ENCODE measurements at places on chromosomes 4 and X.

DNA sequence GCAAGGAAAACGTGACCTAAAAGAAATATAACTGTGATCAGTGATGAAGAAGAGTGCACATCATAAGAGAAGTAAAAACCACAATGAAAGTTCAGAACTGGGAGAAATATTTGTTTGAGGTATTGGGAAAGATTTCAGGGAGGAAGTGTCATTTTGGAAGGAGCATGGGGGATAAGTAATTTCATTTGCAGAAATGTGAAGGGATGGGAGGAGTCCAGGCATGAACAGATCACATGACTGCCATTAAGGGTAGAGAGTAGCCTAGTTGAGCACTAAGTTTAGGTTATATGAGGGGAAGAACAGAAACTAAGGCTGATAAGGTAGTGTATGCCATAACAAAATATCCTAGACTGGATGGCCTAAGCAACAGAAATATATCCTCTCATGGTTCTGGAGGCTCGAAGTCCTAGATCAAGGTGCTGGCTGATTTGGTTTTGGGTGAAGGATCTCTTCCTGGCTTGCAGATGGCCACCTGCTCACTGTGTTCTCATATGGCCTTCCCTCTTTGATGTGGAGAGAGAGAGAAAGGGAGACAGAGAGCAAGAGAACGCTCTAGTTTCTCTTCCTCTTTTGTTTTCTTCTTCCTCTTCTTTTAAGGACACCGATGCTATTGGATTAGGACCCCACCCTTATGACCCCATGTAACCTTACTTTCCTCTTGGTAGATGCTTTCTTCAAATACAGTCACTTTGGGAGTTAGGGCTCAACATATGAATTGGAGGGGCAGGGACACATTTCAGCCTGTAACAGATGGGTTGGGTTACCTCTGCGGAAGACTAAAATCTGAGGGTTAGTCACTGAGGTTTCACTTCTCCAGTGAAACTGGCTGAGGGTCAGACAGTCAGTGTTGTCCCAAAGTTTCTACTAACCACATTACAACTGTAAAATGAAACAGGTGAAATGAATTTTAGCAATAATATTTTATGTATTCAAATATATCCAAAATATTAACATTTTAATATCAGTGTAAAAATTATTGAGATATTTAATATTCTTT, 77.9 kb downstream of the EGF start:
- no peak for DNase-seq

DNA sequence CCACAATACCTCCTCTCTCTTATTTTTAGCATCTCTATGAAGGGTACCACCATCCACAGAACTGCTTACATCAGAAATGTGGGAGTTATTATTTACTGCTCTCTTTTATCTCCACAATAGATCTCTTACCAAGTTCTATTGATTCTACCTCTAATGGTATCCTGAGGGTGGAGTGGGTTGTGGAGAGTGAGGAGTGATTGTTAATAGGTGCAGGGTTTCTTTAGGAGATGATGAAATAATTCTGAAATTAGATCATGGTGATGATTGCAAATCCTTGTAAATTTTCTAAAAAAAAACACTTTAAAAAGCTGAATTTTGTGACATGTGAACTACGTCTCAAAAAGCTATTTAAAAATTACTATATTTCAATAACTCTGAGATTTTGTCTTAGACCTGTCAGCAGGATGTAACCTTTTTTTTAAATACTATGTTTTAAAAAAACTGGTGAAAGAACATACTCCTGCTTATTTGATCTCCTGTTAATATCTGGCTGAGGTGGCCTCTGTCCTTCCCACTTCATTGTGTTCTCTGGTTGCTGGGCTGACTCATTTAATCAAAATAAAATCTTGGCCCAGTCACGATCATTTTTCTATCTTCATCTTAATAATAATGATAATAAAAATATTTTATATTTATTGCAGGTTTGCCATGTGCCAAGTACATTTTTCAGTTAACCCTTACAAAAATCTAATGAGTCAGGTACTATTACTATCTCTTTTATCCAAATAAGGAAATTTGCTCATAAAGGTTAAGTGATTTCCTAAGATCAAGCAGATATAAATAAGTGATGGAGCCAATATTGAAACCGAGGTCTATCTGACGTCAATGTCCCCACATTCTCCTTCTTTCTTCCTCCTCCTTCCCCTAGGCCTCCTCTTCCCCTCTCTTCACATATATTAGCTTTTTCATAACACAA, 73.5 kb downstream of the GLUD2 start:
- no peak for DNase-seq

DNA sequence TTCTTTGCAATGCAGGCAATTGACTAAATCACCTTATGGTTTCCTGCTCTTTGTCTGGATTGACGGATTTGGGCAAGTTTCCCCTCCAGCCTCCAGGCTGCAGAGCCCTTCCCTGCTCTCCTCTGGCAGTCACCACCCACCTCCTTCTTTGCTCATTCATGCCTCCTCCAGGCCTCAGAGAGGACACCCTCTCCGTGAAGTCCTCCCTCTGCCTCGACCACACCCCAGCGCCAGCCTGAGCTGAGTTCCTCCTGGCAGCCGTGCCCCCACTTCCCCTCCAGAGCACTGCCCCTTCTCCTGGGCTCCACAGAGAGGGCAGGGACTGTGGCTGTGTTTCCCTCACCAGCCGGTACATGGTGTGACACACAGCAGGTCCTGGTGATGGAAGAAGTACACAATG, 53.7 kb downstream of the DCTD start:
- DNase-seq, result peak; percentile 45

DNA sequence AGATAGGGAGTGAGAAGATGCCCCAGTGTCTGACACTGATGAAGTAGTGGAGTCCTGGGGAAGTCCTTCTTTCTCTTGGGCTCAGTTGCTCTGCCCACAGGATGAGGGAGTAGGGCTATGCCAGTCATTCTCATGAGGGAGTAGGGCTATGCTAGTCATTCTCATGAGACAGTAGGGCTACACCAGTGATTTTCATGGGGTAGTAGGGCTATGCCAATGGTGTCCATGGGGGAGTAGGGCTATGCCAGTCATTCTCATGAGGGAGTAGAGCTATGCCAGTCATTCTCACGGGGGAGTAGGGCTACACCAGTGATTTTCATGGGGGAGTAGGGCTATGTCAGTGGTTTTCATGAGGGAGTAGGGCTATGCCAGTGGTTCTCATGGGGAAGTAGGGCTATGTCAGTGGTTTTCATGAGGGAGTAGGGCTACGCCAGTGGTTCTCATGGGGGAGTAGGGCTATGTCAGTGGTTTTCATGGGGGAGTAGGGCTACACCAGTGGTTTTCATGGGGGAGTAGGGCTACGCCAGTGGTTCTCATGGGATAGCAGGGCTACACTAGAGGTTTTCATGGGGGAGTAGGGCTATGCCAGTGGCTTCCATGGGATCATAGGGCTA, 43.3 kb upstream of the SOD3 start:
- DNase-seq, result no peak

DNA sequence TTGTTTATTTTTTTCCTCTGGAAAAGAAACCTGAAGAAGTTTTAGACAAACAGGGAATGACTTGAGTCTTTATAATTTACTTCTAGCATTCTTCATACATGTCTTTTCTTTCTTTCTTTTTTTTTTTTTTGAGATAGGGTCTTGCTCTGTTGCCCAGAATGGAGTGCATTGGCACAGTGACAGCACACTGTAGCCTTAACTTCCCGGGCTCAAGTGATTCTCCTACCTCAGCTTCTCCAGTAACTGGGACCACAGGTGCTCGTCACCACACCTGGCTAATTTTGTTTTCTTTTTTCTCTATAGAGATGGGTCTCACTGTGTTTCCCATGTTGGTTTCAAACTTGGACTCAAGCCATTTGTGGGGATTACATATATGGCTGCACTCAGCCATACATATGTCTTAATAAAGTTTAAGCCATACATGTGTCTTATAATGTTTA, 71.8 kb downstream of the RAPGEF2 start:
- no peak for DNase-seq

- no peak for DNase-seq
Measured at GRCh38 chrX:30307466-30307865, 1.7 kb downstream of the NR0B1 start.

DNA sequence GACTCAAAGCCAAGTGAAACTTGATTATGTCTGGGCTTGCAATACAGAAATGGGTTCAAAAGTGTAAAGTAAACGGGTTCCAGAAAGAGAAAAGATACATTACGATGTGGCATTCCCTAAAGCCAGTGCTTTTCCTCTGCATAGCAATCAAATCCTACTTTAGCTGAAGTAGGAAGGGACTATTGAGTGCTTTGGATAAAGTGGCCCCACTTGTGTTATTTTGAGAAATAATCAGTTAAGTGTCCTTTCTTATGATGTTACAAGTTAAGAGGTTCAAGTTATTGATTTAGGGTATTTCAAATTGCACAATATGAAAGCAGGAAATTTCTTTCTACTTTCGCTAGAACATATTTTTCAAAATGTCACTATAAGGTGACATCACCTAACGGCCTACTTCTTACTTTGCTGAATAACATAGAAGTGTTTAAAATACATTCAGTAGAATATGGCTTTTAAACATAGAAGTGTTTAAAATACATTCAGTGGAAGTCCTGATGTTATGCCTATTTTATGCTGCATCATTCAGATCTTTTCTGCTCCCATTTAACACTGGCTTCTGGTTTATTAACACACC, 235.2 kb downstream of the DTHD1 start:
- no peak for DNase-seq

GRCh38 chrX:107567370-107567769, 60.9 kb upstream of the PRPS1 start:
- DNase-seq, result no peak

- DNase-seq, result no peak
Measured at GRCh38 chr4:14693728-14694127, 308.6 kb upstream of the CPEB2 start.

GRCh38 chr4:15077969-15078368, 75.7 kb downstream of the CPEB2 start:
- DNase-seq, result no peak

- DNase-seq, result no peak
Measured at GRCh38 chrX:56783450-56783831, 54.4 kb downstream of the NBDY start.
